ENCODE measurements at places on chromosomes 13 and 19.

GRCh38 chr13:91292630-91293221 lies 54.8 kb upstream of the MIR17HG start:
- no peak for DNase-seq

DNA sequence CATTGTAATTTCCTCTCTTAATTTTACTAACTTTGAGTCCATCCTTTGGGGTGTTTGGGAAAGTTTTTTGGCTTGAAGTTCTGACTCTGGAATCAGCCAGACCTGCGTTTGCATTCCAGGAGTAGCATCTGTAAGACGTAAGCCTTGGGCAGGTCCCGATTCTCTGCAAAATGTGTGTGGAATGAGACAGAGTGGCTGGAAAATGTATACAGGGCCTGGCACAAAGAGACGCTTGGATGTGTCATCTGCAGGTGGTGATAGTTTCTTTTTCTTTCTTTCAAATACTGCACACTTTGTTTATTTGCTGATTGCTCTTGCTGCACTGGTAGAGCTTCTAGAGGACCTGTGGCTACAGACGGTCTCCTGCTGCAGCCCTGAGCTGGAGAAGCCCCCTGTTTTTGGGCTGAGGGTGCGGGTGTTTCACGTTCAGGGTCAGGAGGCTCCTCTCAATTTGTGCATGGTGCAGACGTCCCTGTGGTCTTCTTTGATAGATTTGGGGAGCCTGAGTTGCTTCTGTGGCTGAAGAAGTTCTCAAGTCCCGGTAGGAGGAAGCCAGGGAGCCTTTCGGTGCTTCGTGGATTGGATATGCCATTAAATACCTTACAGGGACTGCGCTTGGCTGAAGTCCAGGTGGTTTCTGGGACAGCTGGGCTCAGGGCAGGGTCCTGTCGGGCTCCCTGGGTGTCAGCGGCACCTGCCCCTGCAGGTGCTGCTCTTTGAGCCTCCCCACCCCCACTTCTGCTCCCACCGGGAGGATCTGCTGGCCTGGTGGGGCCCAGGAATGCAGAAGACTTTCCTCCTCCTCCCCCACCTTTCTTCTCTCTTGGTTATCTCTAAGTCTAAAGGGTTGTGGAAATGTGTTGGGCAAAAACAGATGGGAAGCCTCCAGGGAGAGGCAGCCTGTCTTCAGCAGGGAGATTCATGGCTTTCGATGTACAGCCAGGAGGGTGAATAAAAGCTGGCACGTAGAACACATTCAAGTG lies 44.0 kb upstream of the GAS6 start:
- no peak for DNase-seq

DNA sequence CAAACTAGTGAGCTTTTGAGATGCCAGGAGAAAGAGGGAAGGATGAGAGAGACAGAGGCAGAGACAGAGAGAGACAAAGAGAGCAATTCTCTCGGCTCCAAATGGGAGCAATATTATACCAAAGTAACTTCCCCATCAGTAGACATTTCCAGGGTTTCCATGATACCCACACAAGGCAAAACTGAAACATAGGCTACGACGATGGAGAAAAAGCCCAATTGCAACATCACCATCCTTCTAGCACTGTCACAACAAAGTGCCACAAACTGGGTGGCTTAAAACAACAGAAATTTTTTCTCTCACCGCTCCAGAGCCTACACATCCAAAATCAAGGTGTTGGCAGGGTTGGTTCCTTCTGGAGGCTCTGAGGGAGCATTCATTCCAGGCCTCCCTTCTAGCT lies 81.4 kb downstream of the KCTD12 start:
- no peak for DNase-seq

GRCh38 chr13:31945202-31945961 lies 86.2 kb upstream of the FRY start:
- DNase-seq: no peak

- no peak for DNase-seq
Measured at GRCh38 chr19:51594774-51595109, 23.7 kb downstream of the ZNF175 start.

GRCh38 chr13:42607546-42607945 lies 33.6 kb downstream of the TNFSF11 start:
- no peak for DNase-seq

GRCh38 chr13:99182439-99182838 lies 18.2 kb upstream of the UBAC2 start:
- no peak for DNase-seq

DNA sequence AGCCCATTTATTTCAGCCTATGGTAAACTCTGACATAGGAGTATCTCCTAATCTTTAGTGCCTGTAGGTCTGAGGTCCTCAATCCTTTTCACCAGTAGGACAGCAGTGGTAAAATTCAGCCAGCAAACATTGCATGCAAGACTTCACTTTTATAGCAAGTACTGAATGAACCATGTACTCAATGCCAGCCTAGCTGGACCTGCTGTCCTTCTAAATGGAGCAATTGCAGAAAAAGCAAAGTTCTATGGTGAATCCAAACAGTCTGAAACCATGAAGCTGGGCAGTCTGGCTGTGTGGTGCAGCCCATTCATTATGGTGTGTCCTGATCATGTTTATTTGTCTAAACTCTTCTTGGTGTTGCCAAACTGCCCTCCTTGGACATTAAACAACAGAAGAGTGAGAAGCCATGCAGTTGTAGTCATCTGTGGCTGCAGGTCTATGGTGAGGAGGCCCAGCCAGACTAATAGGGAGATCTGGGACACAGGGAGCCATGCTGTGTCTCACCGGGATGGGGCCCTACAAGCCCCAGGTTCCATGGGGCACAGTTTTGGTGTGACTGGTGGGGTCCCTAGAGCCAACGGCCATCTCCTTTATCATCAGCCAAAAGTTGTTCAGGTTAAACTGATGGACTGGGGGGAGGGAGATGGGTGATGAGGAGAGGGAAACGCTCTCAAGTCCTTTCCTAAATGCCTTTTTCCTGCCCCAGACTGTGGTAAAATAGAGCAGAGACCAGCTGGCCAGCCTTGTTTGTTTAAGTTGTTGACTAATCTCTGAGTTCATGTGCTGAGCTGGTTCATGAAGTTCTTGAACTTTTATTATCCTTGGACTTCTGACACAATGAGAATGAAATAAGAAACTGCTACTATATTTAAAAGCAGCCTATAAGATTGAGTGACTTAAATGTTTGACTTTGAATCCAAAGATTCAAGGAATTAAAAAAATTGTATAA lies 20.6 kb upstream of the TNFSF11 start:
- no peak for DNase-seq

DNA sequence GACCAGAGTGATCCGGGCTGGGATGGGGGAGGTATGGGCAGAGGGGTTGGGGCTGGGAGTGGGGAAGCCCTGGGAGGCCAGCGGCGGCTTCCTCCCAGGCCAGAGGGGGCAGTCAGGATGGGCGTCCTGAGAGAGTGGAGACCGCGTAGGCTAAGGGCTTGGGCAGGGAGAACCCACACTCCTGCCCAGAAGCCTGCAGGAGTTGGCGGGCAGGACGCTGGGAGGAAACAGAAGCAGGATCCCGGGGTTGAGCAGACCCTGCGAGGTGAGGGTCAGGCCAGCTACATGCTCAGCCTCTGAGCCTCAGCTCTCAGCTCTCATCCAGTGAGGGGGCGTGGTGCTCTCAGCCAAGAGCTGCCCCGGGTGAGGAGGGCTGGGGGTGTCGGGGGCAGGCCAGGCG lies 7.8 kb upstream of the SCN1B start:
- DNase-seq: no peak

- no peak for DNase-seq
Measured at GRCh38 chr19:16202320-16203255, 4.9 kb downstream of the AP1M1 start.

- no peak for DNase-seq
Measured at GRCh38 chr13:34357435-34358232, 539.7 kb downstream of the RFC3 start.

- no peak for DNase-seq
Measured at GRCh38 chr19:41193430-41194156, 574 bp downstream of the CYP2S1 start.

DNA sequence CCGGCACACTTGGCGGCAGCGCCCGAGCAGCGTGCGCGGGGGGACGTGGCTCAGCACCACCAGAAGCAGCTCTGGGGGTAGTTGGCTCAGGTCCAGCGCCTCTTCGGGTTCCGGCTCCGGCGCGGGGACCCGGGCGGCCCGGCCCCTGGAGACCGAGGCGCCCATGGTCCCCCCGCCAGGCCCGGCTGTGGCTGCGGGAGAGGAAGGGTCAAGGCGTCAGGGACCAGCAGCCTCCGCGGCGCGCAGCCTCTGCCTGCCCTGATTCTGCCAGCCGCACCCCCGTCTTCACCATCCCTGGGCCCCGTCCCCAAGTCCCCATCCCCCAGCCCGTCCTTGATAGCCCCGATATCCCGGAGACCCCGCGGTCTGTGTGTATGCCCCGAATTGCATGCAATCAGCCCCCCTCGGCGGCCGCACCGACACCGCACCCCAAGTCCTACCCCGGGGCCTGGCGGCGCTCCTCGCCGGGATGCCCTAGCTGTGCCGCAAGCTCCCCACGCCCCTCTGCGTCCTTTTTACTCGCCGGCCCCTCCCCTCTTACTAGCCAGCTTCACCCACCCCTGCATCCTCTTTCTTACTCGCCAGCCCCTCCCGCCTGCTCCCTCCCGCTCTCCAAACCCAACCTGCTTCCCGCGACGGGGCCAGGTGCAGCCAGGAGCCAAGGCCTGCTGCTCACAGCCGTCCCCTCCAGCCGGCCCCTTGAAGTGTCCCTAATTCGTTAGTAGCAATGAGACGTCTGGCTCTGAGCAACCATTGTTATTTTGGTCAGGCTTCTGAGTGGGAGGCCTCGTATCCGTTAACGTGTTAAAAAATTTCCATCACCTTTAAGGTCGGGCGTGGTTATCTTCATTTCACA lies at the start of gene FBXO27:
Gene FBXO27 (minus strand): TSS at position 487 of the 856 bp plus-strand sequence. CDS start 322 bp downstream, at position 165.
- DNase-seq: no peak

DNA sequence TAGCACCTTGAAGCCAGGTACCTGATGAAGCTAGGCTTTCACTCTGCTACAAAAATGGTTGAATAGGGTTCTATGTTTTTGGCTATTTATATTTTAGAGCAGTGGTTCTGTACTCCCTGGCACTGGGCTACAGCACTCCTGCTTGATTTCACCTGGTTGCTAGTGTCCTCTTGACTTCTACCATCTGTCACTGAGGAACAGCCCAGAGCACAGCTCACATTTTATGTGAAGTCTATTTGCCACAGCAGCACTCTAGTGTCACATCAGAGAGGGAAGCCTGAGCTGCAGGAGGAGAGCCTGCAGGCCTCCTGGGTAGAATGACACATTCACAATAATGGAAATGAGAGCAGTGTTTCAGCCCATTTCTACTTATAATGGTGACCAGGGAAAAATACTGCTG lies 184.2 kb downstream of the ZNF486 start:
- DNase-seq: no peak

DNA sequence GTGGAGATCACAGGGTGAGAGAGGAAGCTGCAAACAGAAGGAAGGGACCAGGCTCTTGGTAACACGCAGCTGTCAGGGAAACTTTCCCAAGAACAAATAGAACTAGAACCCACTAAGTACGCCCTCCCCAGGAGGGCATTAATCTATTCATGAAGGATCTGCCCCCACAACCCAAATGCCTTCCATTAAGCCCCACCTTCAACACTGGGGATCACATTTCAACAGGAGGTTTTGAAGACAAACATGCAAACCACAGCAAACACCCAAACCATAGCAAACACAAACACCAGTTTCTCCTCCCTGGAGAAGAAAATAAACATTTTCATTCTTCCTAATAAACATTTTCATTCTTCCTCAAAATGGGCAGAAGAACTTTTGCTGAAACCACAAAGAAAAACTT lies 329.6 kb downstream of the EFNB2 start:
- DNase-seq: no peak

GRCh38 chr13:111303559-111303958 lies 16.9 kb upstream of the TEX29 start:
- DNase-seq: no peak

DNA sequence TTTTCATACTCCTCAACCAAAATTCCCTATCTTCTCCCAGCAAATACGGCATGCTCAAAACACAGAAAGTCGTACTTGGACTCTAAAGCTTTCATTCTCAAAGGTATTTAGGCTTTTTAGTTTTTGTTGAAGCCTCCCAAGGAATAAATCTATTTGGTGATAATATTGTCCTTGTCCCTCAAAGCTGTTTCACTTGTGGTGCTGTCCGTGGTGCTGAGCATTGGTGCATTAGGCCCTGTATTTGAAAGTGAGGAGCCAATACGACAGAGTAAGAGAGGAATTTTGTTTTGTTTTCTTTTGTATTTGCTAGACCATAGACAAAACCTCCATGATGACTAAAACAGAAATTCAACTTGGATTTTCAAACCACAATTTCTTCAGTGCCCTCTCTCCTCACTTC lies 3.2 kb upstream of the LGALS13 start:
- no peak for DNase-seq

GRCh38 chr19:33295621-33296487 lies 6.5 kb downstream of the CEBPA start:
- DNase-seq: no peak

DNA sequence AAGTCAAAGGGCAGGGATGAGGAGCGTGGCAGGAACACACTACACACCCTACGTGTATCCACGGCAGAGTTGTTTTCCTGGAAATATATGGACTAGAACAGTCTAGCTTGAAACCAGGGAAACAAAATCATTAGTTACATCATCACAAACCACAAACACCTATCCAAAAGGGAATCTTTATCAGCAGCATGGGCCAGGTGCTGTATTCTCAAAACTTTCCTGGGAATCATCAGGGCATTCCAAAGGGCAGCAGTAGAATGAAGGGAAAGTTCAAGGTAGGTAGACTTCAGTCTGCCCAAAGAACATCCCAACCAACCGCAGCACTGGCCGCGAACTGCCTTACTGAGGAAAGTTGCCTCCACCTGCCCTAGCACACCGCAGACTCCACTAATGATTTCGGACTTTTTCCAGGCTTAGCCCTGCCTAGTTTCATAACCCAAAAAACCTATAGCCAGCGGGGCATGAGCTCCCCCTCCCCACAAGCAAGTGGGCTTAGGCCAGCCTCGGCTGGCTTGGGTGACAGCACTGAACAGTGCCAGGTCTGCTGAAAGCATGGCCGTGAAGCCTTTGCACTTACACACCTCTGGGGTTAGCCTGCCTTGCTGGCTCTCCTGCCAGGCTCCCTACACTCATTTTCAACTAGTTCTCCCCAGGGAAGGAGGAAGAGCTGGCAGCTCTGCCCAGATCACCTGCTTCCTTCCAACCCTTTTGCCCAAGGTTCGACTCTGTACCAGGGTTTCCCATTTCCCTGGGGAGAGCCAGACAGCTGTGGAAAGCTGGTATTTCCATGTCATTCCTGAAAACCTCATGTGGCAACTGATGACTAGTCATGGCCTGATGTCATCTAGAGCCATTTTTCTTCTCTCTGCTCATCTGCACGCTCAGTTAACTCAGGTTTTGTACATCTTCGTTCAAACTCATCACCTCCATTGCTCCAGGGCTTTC lies 77.3 kb upstream of the UBAC2 start:
- no peak for DNase-seq

DNA sequence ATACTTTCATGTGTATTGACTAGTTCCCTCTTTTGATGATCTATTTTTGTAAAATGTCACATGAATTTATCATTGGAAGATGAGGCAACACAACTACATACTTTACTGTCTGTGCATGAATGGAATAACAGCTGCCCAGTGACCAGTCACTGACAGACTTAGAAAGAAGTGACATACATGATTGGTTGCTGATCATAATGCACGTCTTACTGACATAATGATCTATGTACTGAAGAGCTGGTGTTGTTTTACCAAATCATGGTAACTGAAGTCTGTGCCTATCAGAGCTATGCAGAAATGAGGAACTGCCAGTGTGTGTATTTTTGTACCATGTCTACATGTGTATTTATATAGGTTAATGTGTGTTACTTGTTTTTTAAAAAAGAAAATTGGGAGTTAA lies 26.5 kb downstream of the GPR18 start:
- no peak for DNase-seq

Data from CD4-positive, alpha-beta T cell treated with Interleukin-6 at 100 ng/mL for 8 hours (primary cell).